ENCODE measurements at places on chromosomes 3 and 15. TPM values are rescaled to one million over a fixed set of nuclear protein-coding genes. Genes with fewer than 3 reads are reported as not detected.

UNC13C gene
- total RNA-seq: not detected

CMTM7 gene
- 59.7 TPM for total RNA-seq

ATP8B4 gene
- 52.9 TPM for total RNA-seq

LMCD1 gene
- total RNA-seq: 0.83 TPM

SETD2 gene
- total RNA-seq: 41.2 TPM

GLDN gene
- total RNA-seq: not detected

CTXN2 gene
- total RNA-seq: not detected

GPR87 gene
- 0.62 TPM for total RNA-seq

AADACL2 gene
- not detected for total RNA-seq

DNA sequence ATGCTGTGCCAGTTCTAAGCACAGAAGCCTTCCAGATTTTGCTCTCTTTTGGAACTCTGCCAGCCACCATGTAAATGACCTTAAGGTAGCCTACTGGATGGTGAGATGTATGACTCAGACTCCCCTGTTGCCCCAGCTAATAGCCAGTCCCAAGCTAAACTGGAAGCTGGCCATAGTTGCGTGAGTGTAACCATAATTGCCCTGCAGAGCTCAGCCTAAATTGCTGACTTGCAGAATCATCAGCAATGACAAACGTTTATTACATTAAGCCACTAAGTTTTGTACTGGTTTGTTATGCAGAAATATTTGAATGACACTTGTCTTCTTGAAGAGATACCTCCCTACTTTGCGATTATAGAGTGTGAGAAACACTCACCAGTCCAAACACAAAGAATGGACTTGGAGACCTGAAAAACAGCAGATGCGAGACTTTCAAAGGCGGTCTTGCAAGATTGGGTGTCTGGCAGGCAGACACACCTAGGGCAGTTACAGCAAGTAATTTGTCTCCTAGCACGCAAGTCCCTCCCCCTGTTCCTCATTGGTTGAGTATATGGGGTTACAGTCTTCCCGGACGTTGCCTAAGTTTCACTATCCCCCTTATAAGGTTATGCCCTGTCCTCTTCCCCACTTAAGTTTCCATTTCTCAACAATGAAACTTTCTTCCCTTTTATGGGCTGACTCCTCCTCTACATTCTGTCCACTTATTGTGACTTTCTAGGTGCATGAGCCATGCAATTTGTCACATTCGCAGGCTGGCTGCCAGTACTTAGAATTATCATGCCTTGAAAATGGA is 83.6 kb upstream of the XCR1 start:
- DNase-seq: no peak

GRCh38 chr3:113329757-113330156 is 111.5 kb downstream of the CFAP44 start:
- no peak for DNase-seq

DNA sequence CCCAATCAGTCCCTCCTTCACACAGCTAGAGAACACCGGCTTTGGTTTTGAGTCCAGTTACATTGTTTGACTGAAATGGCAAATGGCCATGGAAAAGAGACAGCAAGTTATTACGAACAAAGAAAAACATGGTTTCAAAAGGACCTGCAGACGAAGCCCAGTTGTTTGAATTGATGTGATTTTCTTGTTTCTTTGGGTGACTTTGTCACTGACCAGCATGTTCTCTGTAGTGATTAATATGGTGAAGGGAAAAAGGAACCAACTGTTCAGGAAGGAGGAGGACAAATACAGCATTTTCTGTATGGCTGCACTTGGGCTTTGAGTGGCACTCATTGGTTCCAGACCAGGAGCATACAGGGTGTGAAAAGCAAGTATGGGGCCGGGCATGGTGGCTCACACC is 217.4 kb upstream of the TPM1 start:
- no peak for DNase-seq

GRCh38 chr15:41940441-41940857 is 31.9 kb downstream of the EHD4 start:
- peak; percentile 46 for DNase-seq

DNA sequence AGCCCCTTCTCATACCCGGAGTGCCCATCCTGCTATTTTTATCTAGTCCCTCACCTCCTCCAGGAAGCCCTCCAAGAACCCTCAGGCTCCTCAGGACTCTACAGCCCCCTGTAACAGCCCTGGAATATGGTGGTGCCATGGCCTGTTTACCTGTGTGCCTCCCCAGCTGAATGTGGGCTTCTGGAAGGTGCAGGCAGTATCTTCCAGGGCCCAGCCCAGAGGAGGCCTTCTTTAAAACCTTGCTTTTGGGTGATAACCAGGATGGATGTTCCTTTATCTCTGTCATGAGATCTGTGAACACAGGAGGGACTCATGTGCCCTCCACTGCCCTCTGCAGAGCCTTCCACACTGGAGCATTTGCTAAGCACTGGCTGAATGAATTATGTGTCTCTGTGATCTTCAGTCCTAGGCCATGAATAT is 36.7 kb upstream of the MRPS22 start:
- DNase-seq: no peak

GRCh38 chr3:57827757-57828156 is 71.6 kb downstream of the SLMAP start:
- no peak for DNase-seq

GRCh38 chr15:51229907-51230330 is 108.5 kb downstream of the CYP19A1 start:
- no peak for DNase-seq

- no peak for DNase-seq
These were observed 7.3 kb downstream of the PPP1R14D start for GRCh38 chr15:40821195-40821594.

GRCh38 chr3:47342151-47342550 is 38.7 kb upstream of the PTPN23 start:
- DNase-seq: no peak

GRCh38 chr15:27454281-27455075 is 483.5 kb downstream of the GABRG3 start:
- DNase-seq: no peak

DNA sequence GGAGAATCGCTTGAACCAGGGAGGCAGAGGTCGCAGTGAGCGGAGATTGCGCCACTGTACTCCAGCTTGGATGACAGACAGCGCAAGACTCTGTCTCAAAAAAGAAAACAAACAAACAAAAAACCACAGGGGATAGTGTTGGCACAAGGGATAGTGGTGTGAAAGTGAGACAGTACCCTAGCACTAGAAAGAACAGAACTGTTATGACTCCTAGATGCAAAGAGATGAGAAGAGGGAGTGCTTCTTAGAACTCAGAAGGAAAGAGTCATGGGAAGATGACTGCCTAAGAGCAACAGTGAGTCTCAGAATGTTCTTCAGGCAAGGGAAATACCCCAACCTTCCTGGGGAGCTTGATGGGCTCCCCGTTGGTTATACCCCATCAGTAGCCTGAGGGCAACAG is 17.8 kb upstream of the ZNF770 start:
- DNase-seq: no peak

GRCh38 chr3:142270407-142270806 is 45.0 kb upstream of the GK5 start:
- peak; percentile 49 for DNase-seq

- DNase-seq: no peak
These were observed 61.6 kb downstream of the MEIS2 start for GRCh38 chr15:37038716-37039106.

- no peak for DNase-seq
These were observed 128.1 kb downstream of the MBNL1 start for GRCh38 chr3:152396867-152397266.

GRCh38 chr15:74839526-74840395 is 3.2 kb downstream of the ULK3 start:
- no peak for DNase-seq

DNA sequence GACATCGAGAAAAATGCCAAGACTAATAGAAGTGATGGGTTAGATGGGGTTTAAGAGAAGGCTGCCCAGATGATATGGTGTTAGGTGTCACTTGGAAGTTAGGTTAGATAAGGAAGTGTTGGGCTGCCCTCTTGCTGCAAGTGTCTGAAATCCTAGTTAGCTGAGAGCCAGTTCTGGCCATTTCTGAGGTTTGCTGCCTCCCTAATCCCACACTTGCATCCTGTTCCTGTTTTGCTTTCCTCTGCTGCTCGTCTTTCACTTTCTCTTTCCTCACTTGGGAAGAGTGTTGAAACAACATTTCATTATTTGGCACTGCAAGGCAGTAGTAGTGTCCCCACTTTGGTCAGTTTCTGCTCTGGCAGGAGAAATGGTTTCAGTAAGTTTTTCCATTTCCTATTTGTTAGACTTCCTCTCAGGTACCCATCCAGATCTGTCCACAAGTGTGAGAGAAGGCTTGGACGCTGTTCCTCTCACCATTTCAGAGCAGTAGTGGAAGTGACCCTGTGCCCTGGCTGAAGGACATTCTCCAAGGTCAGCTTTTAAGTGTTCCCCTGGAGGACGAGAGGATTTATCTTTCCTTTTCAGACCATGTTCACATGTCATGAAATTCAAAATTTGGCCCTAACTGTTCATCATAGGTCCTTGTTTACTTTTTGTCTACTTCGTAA is 93.3 kb downstream of the ADAMTSL3 start:
- DNase-seq: no peak

DNA sequence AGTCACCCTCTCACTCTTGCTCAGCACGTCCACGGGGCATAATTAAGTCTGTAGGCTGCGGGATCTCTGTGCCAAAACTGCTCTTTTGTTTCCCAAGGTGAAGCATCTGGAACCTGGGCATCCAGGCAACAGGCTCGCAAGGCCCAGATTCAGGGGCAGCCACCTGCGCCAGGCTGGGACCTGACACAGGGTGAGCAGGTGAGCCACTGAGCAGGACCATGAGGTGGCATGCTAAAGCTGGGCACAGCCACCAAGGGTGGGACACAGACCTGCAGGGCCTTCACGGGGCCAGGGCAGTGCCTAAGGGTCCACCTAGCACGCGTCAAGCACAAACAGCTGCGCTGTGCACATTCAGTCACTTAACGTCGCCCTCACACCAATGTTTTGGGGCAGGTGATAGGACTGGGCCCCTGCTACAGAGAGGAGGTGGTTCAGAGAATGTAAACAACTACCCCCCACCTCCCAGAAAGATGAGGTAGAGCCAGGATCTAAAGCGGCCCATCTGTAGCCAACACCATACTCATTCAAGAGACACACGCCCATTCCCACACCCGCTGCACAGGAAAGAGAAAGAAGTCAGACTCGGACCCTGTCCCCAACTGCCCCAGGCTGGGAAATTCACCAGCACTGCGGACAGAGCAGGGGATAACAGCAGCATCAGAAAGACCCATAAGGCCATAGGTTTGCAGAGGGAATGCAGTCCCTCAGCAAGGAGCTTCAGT is 16.3 kb downstream of the XXYLT1 start:
- no peak for DNase-seq

DNA sequence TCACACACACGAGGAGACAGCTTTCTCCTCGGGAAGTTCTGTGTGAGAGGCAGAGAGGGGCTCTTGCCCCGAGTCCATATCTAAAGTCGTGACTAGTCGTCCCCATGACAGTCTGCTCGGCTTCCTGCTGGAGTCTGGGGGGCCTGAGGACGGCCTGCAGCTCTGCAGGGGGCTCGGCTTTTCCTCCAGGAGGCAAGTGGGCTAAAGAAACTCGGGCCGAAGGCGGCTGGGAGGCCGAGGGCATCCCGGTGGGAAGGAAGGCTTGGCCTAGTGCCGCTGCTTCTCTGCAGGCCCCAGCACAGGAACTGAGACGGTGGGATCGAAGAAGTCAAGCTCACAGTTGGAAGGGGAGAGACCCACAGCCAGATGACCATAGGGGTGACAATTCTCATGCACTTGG is 25.4 kb upstream of the PIGZ start:
- no peak for DNase-seq

DNA sequence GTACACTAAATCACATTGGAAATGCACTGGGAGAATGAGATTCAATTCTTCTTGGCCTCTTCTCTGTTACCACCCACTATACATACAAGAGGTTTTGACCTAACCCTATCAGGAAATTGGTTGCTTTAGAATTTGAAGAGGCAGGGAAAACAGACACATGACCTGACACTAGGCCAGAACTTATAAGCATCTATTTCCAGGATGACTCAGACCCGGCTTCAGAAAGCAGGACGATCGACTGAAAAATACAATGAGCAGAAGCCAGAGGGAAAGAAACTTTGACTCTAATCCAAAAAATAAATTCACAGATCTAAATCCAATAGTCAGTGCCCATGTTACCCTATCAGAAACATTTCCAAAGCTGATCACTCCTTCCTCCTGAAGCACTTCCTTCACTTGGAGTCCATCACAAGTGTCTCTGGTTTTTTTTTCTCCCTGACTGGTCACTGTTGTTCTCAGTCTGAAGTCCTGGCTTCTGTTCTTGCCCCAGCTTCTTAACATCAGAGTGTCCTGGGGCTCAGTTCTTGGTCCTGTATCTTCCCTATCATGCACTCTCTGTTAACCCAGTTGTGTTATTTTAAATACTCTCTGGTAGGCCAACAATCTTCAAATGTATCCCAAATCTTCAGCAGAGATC is 133.6 kb downstream of the P2RY1 start:
- DNase-seq: no peak

DNA sequence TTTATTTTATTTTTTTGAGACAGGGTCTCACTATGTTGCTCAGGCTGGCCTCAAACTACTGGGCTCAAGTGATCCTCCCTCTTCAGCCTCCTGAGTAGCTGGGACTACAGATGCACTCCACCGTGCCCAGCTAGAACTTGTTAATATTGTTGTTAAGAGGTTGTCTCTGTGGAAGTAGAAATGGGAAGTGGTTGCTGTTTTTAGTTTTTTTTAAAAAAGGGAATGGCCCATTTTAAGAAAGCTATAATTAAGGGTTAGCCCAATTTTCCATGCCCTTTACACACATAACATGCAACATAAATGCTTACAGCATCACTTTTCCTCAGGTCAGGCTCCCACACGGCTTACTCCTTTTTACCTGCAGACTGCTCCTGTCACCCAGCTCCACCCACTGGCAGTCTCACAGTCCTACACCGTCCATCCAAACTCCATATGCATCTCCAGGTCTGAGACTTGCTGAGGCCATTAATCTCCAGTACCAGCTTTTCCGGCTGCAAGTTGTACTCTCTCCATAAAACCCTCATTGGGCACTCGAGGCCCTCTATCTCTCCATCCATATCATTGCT is 19.8 kb downstream of the MORC1 start:
- no peak for DNase-seq
